ENCODE measurements at places on chromosomes 2 and 18.
A peak's percentile ranks its signal among the peaks of the same experiment; 100 is the strongest.

GRCh38 chr2:220940646-220941045 lies 631.5 kb downstream of the EPHA4 start:
- no peak for DNase-seq

- no peak for DNase-seq
Measured at GRCh38 chr2:196356332-196356731, 185.0 kb upstream of the STK17B start.

DNA sequence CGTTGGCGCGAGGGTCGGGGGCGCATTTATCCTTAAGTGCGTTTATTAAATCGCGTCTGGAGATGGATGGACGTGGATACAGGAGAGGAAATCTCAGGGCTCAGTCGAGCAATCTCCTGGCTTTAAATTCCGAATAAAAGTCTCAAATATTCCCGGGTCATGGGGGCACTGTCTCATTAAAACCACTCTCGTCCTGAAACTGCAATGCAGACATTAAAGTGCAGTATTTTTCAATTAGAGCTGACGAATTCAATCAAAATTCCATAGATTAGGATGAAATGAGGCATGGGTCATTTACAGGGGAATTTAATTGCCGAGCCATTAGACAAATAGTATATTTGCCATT lies 10.7 kb upstream of the GBX2 start:
- no peak for DNase-seq

DNA sequence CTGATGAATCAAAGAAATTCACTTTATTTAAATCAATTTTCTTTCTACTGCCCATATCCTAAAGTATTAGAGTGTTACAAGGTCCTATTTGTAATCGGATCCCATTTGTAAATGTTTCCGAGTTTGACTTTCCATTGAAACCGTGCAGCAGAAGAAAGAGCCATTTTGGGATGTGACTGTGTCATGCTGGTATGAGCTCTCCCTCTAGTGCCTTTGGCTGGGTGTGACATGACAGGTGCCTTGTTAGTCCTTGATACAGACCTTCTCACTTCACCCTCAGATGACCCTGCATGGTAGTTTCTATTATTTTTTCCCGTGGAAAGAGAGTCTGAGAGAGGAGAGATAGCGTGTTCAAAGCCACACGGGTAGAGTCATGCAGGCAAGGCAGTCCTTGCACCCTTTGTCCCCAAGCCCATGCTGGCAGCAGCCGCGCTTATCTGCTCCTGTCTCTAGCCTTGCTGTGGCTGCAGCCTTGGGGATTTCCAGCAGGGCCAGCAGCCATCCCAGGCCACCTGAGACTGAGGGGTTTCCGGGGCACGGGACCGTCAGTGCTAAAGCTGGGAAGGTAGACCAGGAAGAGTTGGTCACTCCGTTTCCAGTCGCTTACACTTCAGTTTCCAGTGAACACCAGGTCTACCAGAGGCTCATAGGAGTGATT lies 21.4 kb downstream of the CHMP1B start:
- DNase-seq: no peak

- peak; percentile 19 for DNase-seq
Measured at GRCh38 chr2:85886590-85886989, 2.2 kb downstream of the ST3GAL5 start.

DNA sequence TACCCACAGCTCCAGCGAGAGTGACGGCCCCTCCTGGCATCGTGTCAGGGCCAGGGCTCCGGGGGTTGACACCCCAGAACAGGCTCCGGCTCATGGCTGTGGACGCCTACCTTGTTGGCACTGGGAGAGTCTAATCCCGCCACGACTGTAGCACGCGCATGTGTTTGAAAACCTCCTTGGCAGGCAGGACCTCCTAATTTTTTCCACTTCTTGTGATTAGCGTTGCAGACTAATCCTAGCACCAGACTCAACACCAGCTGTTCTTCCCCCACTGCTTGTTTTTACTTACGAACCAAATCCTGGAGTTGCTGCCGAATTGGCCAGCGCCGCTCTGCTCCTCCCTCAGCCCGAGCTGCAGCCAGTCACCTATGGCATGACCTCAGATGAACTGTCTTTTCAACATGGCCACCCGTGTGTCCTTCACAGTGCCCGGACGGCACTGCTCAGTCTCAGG lies 110.7 kb downstream of the KLHL29 start:
- no peak for DNase-seq

- no peak for DNase-seq
Measured at GRCh38 chr18:66695281-66695680, 91.4 kb upstream of the CDH19 start.

DNA sequence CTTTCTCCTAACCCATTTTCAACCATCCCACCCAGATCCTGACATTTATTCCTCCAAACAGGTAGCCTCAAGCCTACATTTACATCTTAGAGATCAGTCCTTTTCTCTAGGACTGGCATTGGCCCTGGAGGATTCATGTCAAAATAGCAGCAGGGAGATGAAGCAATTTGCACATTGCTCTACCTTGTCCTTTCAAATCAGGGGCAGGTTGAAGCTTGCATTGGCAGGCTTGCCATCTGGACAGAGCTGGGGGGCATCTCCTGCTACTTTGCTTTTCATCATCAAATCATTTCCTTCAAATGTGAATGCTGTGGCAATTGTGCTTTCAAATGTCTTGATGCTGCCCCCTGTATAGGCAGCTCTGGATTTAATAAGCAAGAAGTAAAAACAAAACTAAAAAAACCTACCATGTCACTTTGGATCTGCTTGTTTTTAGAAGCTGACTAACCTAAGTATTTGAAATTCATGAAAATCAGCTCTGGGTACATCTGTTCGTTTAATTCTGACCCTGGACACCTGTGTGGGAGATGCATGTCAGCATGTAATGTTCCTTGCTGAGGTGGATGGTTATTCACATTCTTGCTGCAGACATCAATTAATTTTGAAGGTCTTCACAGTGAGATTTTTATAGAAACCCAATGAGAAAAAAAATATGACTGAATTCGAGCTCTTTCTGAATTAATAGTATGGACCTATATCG lies 47.9 kb downstream of the KIF5C start:
- no peak for DNase-seq

DNA sequence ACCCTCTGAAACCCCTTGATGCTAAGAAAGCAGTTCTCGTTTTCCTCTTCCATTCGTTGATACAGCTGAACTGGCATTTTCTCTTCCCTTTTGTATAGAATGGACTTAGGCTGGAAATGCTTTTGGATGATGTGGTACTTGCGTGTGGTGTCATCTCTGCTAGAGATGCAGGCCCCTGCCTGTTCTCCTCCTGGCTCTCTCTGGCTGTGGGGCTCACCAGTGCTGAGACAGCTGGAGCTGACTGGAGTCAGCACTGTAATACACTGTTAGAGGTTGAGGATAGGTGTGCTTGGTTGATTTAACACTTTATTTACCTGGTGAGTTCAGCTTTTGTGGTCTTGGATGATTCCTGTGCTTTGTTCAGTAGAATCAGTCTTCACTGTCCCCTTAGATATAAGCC lies 30.2 kb downstream of the PARD3B start:
- DNase-seq: no peak

DNA sequence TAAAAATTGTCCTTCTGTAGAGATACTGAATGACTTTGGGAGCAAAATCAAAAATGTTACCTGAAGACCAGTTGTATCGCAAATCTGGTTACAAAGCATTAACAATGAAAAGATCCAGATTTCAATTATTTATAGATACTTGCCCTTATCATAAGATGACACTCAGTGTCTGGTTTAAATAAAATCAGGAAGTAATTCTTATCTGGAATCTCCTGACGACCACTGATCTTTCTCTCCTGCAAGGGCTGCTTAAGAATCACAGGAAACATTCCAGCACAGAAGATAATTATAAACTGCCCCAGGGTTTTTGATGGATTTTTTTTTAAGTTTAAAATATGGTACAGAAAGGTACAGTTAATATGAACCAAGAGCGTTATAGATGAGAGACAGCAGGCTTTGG lies 205.7 kb downstream of the ALK start:
- no peak for DNase-seq
